ENCODE measurements at places on chromosomes 7 and 10.

GRCh38 chr7:12975412-12975811 lies 288.0 kb downstream of the ARL4A start:
- DNase-seq = no peak

- no peak for DNase-seq
Measured at GRCh38 chr7:50379082-50379481, 71.1 kb downstream of the FIGNL1 start.

- DNase-seq = no peak
Measured at GRCh38 chr10:12154516-12154915, 25.0 kb downstream of the SEC61A2 start.

- DNase-seq = no peak
Measured at GRCh38 chr10:111543854-111544253, 467.0 kb downstream of the ADRA2A start.

DNA sequence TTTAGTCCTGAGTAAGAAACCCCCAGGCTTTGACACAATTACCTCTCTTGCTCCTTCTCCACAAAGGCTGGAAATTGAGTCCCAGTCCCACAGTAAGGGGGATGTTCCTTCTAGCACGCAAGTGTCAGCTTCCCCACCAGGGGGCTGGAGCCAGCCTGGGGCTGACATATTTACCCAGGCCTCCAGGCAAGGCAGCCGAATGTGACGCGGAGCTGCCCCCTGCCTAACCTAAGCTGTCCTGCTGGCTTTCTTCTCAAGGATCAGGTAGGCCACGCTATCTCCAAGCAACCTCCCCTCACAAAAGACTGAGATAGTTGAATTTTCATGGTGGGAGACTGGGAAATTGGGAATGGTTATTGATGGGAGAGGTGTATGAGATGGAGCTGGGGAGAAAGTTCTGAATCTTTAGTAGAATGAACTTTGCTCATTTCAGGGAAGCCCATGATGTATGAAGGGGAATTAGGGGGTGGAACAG lies 19.2 kb upstream of the BMPER start:
- DNase-seq = peak; percentile 5

DNA sequence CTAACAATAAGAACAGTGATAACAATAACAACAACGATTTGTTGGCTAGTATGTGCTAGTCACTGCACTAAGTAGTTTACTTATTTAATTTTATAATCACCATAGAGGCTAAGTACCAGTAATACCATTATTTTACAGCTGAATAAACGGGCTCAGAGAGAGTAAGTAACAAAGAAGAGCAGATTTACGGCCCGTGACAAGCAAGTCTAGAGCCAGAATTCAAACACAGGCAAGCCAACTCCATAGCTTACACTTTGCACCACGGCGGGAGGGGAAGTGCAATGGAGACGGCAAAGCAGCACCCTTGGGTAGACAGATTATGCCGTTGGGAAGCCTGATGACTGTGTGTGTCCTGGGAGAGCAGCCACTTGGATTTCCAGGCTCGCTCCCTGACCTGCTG lies 1.2 kb upstream of the OR6V1 start:
- DNase-seq = no peak

DNA sequence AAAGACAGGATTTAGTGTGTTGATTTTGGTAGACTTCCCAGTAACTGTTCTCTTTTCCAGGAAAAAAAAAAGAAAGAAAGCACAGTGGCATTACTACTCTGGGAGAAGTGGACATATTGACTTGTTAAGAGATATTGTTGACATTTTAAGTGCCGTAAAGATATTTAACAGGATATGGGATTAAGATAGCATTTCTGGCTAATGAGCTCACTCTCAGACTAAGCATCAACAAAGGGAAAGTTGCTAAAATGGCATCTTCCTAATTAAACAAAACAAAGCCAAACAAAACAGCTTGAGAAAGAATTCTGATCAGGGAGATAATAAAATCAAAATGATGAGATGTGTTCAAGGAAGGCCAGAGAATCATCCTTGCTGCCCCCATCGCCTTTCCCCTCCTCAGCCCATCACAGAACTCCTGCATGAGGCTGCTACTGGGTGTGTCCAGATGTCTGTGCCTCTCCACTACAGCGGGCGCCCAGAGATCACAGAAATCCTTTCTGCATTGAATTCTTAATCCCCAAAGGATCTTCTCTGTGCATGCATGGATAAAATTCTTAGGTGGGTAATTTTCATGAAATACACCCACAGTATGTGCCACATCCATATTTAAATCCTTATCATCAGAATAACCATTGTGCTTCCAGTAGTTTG lies 270.5 kb downstream of the POU6F2 start:
- DNase-seq = no peak

GRCh38 chr7:99255463-99255862 lies 17.2 kb upstream of the MYH16 start:
- no peak for DNase-seq

DNA sequence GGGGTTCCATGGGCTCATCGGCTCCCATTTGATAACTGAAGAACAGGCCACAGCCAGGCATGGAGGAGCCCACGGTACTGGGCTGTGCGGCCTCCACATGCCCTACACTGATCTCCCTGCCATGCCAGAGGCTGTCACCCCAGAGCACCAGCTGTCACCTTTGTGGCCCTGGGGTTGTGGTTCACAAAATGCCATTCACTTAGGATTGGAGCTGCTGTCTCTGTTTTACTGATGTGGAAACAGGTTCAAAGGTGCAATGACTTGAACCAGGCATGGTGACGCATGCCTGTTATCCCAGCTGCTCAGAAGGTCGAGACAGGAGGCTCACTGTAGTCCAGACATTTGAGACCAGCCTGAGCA lies 4.3 kb upstream of the UPK3B start:
- DNase-seq = no peak

DNA sequence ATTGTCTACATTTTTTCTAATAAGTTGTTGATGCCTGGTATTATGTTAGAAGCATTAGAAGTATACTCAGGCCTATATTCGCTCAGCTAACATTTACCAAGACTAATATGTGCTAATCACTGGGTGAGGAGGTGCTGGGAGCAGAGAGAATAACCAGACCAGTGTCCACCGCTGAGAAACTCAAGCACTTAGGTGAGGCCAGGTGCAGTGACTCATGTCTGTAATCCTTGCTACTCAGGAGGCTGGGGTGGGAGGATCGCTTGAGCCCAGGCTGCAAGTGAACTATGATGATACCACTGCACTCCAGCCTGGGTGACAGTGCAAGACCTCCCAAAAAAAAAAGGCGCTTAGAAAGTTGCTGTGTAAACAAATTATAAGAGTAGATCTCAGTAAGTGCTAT lies 182.2 kb upstream of the AOAH start:
- DNase-seq = no peak

DNA sequence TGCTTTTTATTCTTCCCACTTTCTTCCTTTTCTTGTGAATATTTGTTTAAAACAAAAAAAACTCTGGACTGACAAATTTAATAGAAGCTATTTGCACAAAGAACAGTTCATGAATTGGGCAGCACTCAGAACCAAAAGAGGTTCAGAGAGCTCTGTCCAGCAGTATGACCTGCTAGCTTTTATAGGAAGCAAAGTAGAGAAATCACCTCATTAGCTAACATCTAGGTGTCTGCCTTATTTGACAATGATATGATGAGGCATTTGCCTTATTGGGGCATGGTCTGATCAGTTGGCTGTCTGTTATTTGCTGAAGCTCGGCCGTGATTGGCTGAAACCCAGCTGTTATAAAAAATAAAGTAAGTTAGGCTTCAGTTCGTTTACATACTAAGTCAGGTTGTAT lies 819 bp upstream of the TRIM4 start:
- DNase-seq = no peak

DNA sequence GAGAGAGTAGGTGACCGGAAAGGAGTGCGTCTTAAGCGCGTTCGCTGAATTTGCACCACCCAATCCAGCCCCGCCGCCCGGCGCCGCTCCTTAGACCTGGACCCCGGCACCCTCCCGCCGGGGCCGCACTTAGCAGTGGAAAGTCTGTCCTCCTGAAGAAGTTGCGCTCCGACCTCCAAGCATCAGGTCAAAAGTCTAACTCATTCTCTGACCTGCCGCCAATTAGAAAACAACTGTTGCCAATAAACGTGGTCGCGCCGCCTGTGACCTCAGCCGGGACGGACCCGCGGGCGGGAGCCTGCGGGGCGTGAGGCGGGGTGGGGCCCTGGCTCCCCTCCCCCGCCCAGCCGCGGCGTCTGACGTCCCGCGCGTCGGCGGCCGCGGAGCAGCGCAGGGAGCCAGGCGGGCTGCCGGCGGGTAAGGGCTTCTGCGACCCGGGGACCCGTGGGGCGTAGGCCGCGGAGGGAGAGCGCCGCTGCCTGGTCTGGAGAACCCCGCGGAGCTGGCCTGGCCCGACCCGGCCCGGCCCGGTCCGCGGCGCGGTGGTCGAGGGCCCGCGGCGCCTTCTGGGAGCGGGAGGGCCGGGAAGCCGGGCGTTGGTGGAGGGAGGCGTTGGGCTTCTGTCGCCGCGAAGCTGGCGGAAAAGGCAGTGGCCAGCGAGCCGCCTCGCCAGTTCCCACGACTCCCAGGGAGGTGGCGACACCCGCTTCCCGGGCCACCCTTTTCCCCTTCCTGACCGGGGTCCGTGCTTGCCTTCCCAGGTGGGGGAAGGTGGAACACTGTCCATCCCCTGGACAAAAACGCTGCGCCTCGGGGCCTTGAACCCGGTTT lies at the start of gene BCAP29:
Gene BCAP29 (plus strand): TSS at position 362 of the 831 bp plus-strand sequence. CDS start 527 bp downstream, outside the sequence.
- peak; percentile 8 for DNase-seq

DNA sequence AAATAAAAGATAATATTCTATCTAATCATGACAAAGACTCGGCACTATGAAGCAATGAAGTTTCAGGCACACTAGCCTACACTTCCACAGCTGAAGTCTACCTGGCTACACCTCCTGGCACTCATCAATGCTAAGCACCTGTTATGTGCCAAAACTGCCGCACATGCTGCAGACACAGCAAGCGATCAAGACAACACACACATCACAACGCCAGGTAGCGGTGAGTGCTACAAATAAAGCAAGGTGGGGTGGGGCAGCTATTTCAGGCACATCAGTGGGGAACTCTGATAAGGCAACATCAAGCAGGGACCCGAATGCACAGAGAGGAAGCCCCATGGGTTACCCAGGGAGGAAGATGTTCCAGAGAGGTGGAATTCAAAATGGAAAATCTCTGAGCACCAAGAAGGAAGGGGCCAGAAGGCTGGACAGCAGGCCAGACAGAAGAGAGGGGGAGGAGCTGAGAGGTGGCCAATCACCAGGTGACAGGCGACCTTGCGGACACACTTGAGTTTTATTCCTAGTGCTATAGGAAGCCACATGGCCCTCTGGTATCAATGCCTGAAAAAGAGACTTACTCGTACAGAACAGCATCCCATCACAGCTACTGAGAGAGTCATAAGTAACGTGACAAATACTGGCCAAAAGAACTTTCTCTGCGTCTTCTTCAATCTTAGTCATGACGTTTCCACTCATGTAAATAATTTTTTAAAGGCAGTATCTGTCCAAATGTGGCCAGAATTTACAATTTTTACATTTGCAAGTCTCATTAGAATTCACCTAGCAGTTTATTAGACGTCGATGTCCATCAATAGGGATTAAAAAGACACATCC lies 8.0 kb downstream of the PSAP start:
- DNase-seq = no peak

- no peak for DNase-seq
Measured at GRCh38 chr7:76060842-76061241, 12.9 kb downstream of the MDH2 start.

- no peak for DNase-seq
Measured at GRCh38 chr7:80725181-80725611, 86.8 kb downstream of the CD36 start.

GRCh38 chr7:18317941-18318340 lies 177.6 kb upstream of the HDAC9 start:
- DNase-seq = no peak

- DNase-seq = no peak
Measured at GRCh38 chr7:27860800-27861199, 120.8 kb downstream of the TAX1BP1 start.

DNA sequence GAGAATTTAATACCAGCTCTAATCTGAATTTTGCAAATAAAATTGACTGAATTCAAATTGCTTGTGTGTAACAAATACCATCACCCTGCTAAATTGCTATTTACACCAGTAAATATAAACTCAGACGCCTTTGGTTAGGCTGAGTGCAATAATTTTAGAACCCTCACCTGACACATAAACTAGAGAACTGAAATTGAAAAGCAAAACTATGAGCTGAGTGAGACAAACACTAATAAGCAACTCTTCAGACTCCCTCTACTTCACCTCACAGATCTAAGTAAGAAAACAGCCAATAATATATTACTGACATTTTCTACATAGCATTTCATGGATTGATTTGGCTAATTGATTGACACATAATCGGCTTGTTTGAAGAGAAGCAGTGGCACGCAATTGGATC lies 621.2 kb downstream of the REEP3 start:
- no peak for DNase-seq

DNA sequence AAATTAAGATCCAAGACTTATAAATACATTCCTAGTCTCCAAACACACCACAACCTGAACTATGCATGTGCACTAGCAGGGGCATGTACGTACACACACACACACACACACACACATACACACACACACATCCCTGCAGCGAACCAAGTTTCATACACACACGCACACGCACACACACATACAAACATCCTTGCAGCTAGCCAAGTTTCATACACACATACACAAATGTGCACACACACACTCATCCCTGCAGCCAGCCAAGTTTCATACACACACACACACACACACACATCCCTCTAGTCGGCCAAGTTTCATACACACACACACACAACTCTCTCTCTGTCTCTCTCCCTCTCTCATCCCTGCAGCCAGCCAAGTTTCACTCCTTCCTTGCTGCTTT lies 82.7 kb upstream of the WIPF3 start:
- no peak for DNase-seq

DNA sequence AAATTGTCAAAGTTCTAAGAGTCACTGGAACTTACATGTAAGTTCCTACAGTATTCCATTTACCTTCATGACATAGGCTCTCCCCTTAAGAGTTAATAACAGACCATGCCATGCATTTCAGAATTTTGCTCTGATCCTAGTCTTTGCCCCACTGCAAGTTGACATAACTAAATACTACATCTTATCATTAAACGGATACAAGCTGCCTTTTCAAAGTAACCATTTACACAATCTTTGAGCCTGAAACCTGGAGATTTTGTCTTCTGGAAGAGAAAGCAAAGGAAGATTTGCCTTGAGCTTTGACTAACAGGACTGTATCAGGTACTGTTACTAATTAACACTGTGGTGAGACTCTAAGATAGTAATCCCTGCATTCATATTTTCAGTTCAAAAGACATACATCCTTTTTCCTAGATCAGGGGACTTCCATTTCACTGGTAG lies 9.3 kb upstream of the AKR1D1 start:
- DNase-seq = no peak

- DNase-seq = peak; percentile 56
Measured at GRCh38 chr10:95445837-95446486, 115.2 kb downstream of the SORBS1 start.

- no peak for DNase-seq
Measured at GRCh38 chr10:49034925-49035324, 80.4 kb downstream of the VSTM4 start.

- peak; percentile 61 for DNase-seq
Measured at GRCh38 chr10:17643339-17643754, 604 bp upstream of the STAM start.

- DNase-seq = no peak
Measured at GRCh38 chr7:43878867-43879266, 9.6 kb upstream of the MRPS24 start.

- no peak for DNase-seq
Measured at GRCh38 chr10:121974019-121974534, 940 bp downstream of the NSMCE4A start.

GRCh38 chr7:5388905-5389433 lies 34.7 kb downstream of the TNRC18 start:
- no peak for DNase-seq
